CD4-positive, alpha-beta T cell treated with Interleukin-2 at 100 ng/mL for 4 hours (primary cell): ENCODE measurements at places on chromosomes 7 and 10.

- no peak for DNase-seq
Measured at GRCh38 chr7:79034730-79035129, 418.7 kb downstream of the MAGI2 start.

GRCh38 chr7:28533731-28534531 is 121.6 kb downstream of the CREB5 start:
- DNase-seq, result no peak

DNA sequence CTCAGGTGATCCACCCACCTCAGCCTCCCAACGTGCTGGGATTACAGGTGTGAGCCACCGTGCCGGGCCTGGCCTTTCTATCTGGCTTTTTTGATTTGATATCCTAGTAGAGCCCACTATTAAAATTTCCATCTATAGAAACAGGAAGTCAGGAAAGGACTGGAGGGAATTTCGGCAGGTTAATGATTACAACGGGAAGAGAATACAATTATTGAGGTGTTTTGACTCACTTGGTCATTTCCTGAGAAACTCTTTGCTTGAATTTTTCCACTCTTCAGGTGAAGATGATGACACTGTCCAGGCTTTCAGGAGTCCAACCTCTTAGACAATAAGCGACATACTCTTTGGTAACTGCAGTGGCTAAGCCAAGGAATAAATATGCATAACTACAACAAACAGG is 1.1 kb upstream of the MKLN1 start:
- no peak for DNase-seq

DNA sequence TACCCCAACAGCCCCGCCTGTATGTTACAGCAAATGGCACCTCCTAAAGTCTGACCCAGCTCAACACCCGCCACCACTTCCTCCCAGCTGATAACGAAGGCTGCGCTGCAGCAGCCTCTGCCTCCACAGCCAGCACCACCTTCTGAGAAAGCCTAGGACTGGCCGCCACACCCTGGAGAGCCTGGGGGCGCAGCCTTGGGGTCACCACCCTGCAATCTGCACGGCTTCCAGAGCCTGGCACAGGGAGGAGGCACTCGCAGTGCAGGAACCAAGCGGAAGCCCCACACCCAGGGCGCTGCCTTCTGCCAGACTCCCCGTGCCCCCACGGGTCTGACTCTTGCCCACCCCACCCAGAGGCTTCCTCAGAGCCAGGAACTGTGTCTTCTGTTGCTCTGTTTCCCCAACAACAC is 112.5 kb downstream of the MAD1L1 start:
- DNase-seq, result peak; percentile 64

GRCh38 chr7:4269746-4270145 is 412.3 kb upstream of the FOXK1 start:
- no peak for DNase-seq

- DNase-seq, result no peak
Measured at GRCh38 chr7:67566101-67566500, 569.5 kb downstream of the TYW1 start.

DNA sequence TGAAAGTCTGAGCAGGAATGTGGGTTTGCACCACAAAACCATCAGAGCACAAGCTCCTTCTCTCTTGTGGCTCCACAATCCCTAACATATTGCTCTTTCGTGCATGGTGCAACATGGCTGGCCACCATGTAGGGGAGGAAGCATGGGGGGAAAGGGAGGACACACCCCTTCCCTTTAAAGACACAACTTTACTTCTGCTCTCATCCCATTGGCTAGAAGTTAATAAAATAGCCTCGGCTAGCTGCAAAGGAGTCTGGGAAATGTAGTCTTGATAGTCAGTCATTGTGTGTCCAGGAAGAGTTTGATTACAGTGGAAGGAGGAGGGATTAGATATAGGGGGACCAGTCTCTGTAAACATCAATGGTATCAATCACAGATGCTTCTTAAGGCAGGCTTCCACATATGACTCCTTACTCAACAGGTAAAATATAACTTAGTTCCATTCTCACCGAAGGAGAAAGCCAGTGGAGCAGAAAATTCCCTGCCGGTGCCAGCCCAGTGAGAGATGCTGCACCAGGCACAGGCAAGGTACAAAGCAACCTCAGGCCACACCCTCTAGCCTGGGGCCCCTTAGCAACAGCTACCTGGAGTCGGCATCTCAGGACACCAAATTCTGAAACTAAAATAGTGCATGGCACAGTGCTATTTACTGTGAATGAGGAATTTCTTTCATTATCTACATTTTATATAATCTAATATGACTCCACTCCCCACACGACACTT is 124.7 kb upstream of the CTBP2 start:
- no peak for DNase-seq
